Memory B cell (primary cell): ENCODE measurements at places on chromosomes 5 and 9.

DNA sequence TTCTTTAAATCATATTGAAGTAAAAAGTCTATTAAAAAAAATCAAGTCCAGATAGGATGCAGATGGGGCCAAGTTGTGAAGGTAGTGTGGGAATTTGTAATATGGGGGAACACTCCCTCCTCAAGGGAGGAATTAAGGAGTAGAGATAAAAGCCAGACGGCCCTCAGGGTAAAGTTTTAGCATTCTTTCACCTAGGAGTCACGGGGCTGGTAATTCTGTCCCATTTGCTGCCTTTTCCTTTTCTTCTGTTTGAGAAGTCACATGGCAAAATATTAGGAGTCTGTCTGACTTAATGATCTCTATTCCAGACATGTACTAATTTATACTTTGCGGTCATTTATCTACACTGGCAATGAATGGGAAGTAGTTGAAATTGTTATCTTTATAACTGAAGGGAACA, 61.9 kb downstream of the SNX24 start:
- H3K4me1 ChIP-seq: peaks cover 6% of the 10 kb centered on the region
- H3K4me3 ChIP-seq: no peak overlapping the region
- no peak overlapping the region for H3K27ac ChIP-seq
- H3K36me3 ChIP-seq: no peaks in the 10 kb centered on the region

GRCh38 chr9:109107402-109108240, 12.1 kb downstream of the TMEM245 start:
- H3K27me3 ChIP-seq: no peaks in the 10 kb centered on the region
- peak overlapping the region; percentile 12 for H3K27ac ChIP-seq
- H3K4me3 ChIP-seq: no peak overlapping the region
- peaks cover 37% of the 10 kb centered on the region for H3K4me1 ChIP-seq

GRCh38 chr5:18195910-18196309, 561.6 kb downstream of the TAF11L14 start:
- H3K4me1 ChIP-seq: no peaks in the 10 kb centered on the region
- H3K36me3 ChIP-seq: no peaks in the 10 kb centered on the region
- no peak overlapping the region for H3K4me3 ChIP-seq
- no peak overlapping the region for H3K27ac ChIP-seq
- no peak for DNase-seq
- no peaks in the 10 kb centered on the region for H3K27me3 ChIP-seq

DNA sequence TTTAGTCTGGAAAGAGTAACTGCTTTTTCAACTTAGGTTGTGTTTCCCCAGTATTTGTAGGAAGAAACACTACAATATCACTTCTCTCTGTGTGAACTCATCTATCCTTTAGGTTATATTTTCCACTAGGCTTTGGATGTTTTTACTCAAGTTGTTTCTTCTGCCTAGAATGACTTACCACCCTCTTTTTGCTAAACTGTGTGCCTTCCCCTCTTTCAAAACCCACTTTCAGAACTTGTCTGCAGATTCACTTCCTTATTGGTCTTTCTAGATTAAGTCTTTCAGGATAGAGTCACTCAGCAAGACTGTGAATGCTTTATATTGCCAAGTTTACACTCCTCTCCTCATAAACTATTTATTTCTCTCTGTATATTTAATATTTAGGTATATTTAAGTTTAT, 14.2 kb upstream of the CAST start:
- H3K27me3 ChIP-seq: no peaks in the 10 kb centered on the region
- no peak overlapping the region for H3K4me3 ChIP-seq
- no peak for DNase-seq
- no peaks in the 10 kb centered on the region for H3K36me3 ChIP-seq
- no peak overlapping the region for H3K27ac ChIP-seq

GRCh38 chr5:35354751-35355150, 124.5 kb upstream of the PRLR start:
- H3K27ac ChIP-seq: no peak overlapping the region
- no peaks in the 10 kb centered on the region for H3K4me1 ChIP-seq
- no peak for DNase-seq
- H3K36me3 ChIP-seq: peaks cover 5% of the 10 kb centered on the region

DNA sequence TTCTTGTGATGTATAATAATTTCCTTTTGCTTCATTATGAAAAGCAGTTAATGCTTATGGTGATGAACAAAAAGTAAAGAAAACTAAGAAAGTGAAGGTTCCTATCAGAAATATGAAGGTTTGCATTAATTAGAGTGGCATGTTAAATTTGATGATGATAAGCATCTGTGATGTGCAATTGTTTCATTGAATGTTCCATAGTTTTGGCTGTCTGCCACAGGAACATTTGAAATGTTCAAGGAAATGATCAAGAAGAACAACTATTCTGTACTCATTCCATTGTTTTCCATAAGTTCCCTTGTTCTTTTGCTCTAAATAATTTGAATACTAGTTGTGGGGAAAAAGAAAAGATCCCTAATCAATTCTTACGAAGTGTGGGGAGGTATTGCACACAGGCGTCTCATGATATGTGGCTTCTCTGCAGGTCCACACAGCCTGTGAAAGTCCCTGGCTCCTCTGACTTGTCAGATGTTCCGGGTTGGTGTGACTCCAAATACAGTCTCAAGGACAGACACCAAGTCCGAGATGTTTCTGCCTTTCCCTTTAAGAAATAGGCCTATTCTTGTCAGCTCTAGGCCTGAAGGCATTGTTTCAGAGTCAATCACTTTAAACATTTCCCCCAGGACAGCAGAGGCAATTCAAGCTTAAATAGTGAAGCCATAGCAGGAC, 152.6 kb upstream of the MAST4 start:
- H3K27me3 ChIP-seq: no peaks in the 10 kb centered on the region
- H3K36me3 ChIP-seq: peaks cover 7% of the 10 kb centered on the region
- no peaks in the 10 kb centered on the region for H3K4me1 ChIP-seq
- no peak overlapping the region for H3K27ac ChIP-seq

DNA sequence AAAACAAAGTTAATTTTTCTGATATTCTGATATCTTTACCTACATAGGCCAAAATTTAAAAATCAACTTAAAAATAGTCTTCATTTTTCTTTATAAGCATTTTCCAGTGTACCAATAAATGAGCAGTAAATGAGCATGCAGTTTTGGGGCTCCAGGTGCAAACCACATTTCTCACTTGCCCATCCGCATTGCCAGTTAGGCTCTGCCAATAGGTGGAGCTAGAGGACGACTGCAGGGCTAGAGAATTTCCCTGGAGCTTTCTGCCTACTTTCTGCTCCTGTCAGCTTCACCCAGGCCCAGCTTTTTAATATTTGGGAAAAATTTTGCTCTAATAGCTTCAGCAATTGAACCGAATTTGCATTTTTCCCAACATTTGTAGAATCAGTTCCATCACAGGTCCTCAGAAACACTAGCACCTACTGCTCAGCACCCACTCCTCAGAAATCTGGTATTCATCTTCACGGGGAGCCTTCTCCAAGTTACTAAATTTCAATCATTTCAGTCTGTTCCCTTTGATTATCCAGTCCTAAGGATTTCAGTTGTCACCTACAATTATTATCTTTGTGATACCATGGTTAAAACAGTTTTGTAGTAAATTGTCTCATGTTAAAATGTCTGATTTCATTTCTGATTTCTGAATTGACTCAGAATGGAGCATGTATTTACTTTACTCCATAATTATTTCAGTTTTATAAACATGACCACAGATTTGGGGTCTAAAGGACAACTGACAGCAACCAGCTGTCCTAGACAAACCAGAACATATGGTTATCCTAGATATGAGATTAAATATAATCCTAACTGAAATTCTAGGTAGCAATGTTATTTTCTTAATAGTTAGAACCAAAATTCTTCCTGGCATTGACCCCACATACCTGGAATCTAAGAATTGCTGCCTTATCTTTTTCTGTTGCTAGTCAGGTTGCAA, 104.6 kb upstream of the FAM174A start:
- no peaks in the 10 kb centered on the region for H3K27me3 ChIP-seq
- peak; percentile 28 for DNase-seq
- H3K36me3 ChIP-seq: no peaks in the 10 kb centered on the region
- no peak overlapping the region for H3K4me3 ChIP-seq
- no peaks in the 10 kb centered on the region for H3K4me1 ChIP-seq
- no peak overlapping the region for H3K27ac ChIP-seq

- no peak for DNase-seq
- H3K4me3 ChIP-seq: no peak overlapping the region
- H3K27ac ChIP-seq: no peak overlapping the region
Measured at GRCh38 chr5:136018814-136019783, 9.7 kb upstream of the TGFBI start.

DNA sequence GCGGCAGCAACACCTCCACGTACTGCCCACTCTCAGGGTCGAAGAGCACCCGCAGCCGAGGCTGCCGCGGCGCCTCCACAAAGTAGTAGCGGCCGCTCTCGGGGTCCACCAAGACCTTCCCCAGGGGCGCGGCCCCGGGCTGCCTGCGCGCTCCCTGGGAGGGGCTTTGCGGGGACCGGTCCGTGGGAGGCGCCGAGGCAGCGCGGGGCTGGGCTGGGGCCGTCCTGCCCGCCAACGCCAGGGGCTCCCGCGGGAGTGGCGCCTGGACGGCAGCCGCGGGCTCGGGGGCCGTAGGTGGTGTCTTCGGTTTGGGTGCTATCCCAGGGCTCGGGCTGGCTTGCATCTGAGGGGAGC, 2.6 kb upstream of the MZB1 start:
- peak overlapping the region; percentile 91 for H3K27ac ChIP-seq
- H3K4me1 ChIP-seq: peaks cover 45% of the 10 kb centered on the region
- H3K27me3 ChIP-seq: no peaks in the 10 kb centered on the region
- peak overlapping the region; percentile 94 for H3K4me3 ChIP-seq
- DNase-seq: no peak

DNA sequence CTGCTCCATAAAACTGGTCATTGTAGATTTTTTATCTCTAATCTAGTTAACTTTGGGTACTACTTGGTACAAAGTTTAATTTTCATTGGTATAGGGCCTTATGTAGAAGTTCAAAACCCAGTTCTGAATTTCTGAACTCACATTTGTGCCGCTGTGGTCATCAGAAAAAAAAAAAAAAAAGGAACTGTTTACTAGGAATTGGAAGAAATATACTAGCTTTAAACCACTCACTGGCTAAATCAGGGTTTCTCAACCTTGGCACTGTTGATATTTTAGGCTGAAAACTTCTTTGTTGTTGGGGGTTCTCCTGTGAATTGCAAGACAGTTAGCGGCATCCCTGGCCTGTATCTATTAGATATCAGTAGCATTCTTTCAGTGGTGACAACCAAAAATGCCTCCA, 4.1 kb upstream of the ZFYVE16 start:
- no peaks in the 10 kb centered on the region for H3K27me3 ChIP-seq
- no peaks in the 10 kb centered on the region for H3K36me3 ChIP-seq
- peaks cover 18% of the 10 kb centered on the region for H3K4me1 ChIP-seq
- H3K27ac ChIP-seq: no peak overlapping the region
- H3K4me3 ChIP-seq: no peak overlapping the region

DNA sequence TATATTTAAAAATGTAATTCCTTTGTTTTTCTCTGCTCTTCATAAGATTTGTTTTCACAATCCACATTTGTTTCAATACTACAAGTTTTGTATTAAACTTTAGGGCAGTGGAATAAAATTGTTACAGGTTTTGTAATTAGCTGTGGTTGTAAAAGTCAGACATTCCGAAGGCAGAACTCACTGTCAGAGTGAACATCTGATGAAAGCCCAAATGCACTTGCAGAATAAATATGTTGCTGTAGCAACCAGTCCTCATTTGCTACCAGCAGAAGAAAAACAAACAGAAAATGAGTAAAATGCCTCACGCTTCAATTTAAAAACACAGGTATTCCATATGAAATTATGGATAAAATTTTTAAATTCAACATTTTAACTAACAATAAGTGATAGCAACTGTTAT, 740.1 kb upstream of the FAM174A start:
- no peak for DNase-seq
- H3K4me3 ChIP-seq: no peak overlapping the region
- H3K4me1 ChIP-seq: no peaks in the 10 kb centered on the region
- no peak overlapping the region for H3K27ac ChIP-seq
- H3K27me3 ChIP-seq: no peaks in the 10 kb centered on the region

- H3K4me3 ChIP-seq: no peak overlapping the region
- H3K27me3 ChIP-seq: no peaks in the 10 kb centered on the region
- DNase-seq: peak; percentile 63
- peaks cover 18% of the 10 kb centered on the region for H3K36me3 ChIP-seq
- H3K4me1 ChIP-seq: peaks cover 30% of the 10 kb centered on the region
- no peak overlapping the region for H3K27ac ChIP-seq
Measured at GRCh38 chr9:4987961-4988421, 2.9 kb downstream of the JAK2 start.

DNA sequence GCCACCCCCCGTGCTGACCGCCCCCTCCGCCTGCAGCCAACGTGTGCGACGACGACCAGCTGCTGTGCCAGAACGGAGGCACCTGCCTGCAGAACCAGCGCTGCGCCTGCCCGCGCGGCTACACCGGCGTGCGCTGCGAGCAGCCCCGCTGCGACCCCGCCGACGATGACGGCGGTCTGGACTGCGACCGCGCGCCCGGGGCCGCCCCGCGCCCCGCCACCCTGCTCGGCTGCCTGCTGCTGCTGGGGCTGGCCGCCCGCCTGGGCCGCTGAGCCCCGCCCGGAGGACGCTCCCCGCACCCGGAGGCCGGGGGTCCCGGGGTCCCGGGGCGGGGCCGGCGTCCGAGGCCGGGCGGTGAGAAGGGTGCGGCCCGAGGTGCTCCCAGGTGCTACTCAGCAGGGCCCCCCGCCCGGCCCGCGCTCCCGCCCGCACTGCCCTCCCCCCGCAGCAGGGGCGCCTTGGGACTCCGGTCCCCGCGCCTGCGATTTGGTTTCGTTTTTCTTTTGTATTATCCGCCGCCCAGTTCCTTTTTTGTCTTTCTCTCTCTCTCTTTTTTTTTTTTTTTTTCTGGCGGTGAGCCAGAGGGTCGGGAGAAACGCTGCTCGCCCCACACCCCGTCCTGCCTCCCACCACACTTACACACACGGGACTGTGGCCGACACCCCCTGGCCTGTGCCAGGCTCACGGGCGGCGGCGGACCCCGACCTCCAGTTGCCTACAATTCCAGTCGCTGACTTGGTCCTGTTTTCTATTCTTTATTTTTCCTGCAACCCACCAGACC, 80.2 kb downstream of the NTNG2 start:
- H3K4me1 ChIP-seq: peaks cover 12% of the 10 kb centered on the region

DNA sequence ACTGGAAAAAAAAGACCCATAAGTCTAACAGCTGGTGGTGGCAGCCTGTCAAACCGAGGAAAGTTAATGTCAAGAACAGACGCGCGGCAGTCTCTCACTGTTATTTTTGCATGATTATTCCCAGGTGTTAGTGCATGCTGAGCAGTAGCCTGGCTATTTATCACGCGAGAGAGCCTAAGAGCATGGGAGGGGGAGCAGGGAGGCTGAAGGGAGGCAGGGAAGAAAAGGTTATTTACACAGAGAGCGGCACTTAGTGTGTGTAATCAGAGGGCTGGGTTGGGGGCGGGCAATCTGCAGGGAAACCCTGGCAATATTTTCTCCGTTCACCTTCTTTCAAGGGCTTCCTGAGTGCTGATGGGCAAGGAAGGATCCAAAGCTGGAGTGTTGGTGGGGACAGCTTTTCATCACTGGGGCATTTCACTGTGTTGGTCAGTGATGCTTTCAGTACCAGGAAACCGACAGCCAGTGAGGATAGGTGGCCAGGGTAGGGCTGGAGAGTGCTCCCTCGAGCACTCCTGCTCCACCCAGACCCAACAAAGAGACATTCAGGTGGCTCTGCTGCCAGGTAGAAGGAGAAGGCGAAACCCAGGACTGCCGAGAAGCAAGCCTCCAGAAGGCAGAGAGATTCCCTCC, 39.6 kb downstream of the ZNF608 start:
- H3K36me3 ChIP-seq: no peaks in the 10 kb centered on the region
- peaks cover 52% of the 10 kb centered on the region for H3K4me1 ChIP-seq
- no peaks in the 10 kb centered on the region for H3K27me3 ChIP-seq

GRCh38 chr5:35852084-35852734, 4.5 kb upstream of the IL7R start:
- H3K4me3 ChIP-seq: no peak overlapping the region
- DNase-seq: no peak
- H3K36me3 ChIP-seq: no peaks in the 10 kb centered on the region
- H3K4me1 ChIP-seq: peaks cover 3% of the 10 kb centered on the region
- no peaks in the 10 kb centered on the region for H3K27me3 ChIP-seq
